ENCODE measurements at places on chromosomes 3 and 15.
A peak's percentile ranks its signal among the peaks of the same experiment; 100 is the strongest.

GRCh38 chr15:88395241-88395640 is 71.9 kb downstream of the MRPL46 start:
- no peak for DNase-seq

DNA sequence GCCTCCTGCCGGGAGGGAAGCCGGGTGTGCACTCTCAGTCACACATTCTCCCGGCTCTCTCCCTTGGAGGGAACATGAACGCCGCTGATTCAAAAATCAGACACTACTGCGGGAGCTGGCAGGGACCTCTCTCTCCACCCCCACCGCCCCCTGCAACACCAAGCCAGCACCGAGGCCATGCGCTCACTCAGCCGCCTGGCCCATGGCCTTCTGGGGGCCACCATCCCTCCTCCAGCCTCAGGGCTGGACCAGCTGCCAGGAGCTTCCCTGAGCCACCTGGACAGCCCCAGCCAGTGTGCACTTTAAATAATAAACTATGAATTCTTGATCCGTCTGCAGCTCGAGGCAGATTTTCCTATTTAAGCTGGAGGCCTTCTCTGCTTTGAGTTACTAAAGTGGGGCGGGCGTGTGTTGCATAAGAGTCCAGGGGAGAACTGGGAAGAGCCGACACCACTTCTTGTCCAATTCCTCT is 30.6 kb downstream of the ADAMTS17 start:
- DNase-seq: peak; percentile 31

DNA sequence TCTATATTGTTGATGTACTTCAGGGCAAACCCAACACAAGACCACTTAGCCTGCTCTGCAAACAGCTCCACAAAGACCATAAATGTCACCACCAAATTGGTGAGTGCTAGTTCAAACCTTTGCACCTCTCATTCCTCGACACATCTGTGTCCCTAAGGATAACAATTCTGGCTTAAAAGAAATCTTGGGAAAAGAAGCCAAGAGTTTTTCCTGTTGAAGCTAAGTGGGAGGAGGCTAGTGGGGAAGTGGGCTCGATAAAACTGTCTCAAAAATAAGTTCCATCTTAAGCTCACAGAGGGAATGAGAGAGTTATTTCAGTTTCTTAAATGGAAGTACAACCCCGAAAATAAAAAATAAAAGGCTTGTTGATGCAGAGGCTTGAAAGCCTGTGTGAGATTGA is 40.4 kb upstream of the PRICKLE2 start:
- no peak for DNase-seq

DNA sequence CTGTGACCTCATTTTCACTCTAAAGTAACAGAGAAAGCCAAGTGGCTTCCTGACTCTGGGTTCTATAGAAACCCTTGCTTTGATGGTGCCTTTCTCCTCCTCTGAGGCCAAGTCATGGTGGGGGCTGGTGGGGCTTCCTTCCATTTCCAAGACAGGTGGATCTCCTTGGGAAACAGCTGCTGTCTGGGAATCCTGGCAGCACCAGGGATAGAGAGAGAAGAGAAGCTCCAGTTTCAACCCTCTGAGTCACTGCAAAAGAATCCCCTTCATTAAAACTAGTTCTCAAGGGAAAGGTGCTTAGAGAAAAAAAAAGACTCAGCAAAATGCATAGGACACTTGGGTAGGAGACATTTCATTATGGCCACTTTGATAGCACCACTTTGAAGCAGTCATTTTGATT is 614.4 kb downstream of the FHIT start:
- no peak for DNase-seq

- no peak for DNase-seq
Observed at GRCh38 chr3:167487556-167487955, 13.7 kb upstream of the SERPINI2 start.

- no peak for DNase-seq
Observed at GRCh38 chr3:125200731-125201139, 11.8 kb downstream of the SLC12A8 start.

DNA sequence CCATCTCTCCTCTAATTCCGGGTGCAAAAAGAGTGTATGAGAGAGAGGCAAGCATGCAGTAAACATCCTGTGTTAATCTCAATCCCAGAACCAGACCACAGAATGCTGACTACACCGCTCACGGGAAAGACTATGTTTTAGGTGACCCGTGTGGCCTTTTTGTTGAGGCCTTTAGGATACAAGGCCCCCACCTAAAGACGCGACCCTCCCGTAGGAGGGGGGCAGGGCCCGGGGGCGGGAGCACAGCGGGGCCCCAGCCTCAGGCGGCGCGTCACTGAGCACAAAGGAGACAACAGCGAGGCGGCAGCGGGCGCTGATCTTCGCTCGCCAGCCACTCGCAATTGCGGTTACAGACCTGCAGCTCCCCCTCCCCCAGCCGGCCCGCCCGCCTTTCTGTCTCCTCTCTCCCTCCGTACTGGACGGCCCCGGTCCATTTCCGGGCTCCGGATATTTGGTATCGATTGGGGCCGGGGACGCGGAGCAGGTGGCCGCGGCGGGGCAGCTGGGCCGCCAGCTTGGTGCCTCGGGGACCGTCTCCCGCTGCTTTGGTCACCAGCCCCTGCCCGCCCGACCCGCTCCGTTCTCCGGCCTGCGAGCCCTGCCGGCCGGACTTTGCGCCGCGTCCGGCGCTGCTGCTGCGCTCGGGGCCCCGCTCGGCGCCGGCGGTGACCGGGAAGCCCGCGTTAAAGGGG is at the start of gene CCDC50:
Gene CCDC50, plus strand, starts transcription at position 433 of the 692 bp plus-strand sequence. CDS start 281 bp downstream, outside the sequence.
- DNase-seq: peak; percentile 86

DNA sequence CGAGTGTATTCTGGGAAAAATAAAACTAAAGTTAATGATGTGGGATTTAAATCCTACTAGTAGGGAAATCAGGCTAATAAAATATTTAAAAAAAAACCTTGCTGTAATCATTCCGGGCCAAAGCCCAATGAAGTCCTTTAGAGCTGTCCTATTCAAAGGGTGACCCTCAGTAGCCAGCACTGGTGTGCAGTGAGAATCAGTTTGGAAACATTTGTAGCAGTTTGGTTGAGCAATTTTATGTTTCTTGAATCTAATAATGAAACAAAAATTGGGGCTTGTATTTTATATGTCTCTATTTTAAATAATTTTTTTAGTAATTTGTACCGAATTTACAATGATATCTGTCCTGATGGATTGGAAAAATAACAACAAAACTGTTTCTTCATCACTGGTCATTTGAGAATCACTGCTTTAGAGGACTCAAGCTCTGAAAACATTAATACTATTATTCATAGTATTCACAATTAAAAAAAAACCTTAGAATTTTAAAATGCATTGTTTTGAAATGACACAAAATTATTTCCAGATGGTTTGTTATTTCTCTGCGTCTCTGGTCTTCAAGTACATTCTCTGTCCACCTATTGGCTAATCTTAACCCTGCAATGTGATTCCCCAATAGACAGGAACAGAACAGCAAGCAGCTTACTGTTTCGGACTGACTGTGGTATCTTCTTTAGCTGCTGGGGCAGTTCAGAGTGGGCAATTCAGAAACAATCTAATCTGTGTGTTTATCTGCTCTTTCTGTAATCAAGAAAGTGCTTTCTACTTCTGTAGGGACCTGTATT is 71.2 kb downstream of the OTOL1 start:
- peak; percentile 31 for DNase-seq

GRCh38 chr3:50617911-50618481 is 1.0 kb downstream of the MAPKAPK3 start:
- DNase-seq: no peak

- peak; percentile 90 for DNase-seq
Observed at GRCh38 chr15:48177766-48178647, at the start of gene MYEF2. MYEF2 (minus strand) TSS chr15:48178295; CDS start chr15:48178237, 58 bp downstream.

DNA sequence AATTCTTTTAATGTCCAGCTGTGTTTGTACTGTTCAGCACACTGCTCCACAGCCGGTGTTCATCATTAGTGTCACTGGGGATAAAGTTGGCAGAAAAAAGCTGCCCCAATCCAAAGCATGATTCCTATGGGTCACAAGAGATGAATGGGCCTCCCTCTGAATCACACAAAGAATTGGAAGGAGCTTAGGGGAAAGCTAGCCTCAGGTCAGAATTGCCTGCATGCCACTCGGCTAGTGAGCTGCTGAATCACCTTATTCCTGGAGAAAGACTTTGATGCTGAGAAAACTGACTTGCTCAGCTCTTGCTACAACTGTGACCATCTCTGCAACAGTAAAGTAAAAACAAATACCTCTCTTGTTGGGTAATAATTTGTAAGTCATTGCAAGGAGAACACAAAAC is 3.5 kb downstream of the CCK start:
- no peak for DNase-seq

GRCh38 chr15:27134481-27134880 is 163.5 kb downstream of the GABRG3 start:
- no peak for DNase-seq

DNA sequence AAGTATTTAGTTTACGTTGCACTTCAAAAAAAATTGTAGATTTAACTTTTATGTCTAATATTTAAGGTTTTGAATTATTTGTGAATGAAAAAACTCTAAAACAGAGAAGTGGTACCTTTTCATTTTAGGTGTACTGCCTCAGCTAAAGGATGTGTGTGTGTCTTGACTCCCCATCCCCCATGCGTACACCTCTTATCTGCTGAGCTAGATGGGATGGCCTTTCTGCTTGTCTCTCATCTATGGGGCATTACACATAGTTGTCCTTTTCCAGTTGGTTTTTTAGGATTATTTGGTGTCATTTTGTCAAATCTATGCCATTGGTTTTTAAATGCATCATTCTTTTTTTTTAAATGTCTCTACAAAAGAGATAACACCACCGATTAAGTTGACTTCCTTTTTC is 110.9 kb downstream of the FNDC3B start:
- no peak for DNase-seq

DNA sequence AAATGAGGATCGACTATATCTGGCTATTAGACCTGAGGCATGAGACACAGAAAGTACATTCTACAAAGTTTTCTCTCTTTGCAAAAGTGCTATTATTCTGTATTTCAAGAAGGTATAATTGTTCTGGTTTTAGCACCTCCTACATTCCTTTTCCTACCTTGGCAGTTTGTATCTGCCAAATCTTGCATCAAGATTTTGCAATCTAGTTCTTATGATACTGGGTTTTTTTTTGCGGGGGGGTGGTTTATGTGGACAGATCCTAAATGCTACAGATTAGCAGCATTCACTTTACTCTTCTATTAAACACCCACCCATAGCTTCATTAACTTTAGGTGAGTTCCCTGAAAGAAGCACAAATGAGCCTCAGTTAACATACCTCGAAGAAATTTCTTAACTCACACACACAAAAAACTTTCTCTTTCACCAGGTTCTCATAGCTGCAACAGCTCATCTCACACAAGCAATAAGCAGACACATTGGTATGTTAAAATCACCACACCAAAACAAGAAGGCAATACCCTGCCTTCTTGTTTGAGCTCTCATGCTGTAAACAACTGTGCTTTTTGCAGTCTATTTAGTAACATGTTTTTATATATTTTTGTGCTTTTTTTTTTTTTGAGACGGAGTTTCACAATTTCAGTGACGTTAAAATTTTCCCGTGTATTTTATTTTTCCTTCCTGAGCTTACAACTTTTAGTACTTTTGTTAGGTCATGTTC is 73.0 kb upstream of the VGLL4 start:
- DNase-seq: no peak

DNA sequence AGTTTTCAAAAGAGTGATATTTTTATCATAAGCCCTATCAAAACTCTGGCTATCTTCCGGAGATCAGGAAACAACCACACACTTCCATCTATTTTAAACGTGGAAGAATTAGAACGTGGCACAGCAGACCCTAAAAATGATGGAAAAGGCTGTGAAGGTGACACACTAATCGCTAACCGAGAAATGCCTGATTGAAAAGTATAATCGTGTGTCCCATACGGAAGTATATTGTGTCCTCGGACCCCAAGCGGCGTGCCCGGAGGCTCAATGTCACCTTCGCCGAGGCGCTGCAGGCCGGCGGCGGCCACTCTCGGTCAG is 642 bp downstream of the COX5A start:
- DNase-seq: no peak

- DNase-seq: no peak
Observed at GRCh38 chr15:35998663-35999602, 453.0 kb upstream of the DPH6 start.

DNA sequence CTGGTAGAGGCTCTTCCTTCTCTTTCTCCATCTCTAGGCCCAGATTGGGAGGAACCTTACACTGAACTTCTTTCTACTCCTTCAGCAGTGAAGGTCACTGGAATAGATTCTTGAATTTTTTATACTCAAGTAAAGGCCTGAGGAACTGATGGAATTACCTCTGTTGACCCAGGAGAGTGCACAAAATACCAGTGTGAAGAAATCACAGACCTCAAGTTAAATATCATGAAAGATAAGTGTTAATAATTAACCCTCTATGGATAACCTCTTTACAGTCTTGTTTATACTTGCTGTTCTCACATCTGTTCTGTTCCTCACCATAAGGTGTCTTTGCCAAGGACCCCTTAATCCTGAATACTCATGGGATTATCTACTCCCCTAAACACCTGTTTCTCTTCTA is 244.4 kb upstream of the STAC start:
- DNase-seq: no peak

DNA sequence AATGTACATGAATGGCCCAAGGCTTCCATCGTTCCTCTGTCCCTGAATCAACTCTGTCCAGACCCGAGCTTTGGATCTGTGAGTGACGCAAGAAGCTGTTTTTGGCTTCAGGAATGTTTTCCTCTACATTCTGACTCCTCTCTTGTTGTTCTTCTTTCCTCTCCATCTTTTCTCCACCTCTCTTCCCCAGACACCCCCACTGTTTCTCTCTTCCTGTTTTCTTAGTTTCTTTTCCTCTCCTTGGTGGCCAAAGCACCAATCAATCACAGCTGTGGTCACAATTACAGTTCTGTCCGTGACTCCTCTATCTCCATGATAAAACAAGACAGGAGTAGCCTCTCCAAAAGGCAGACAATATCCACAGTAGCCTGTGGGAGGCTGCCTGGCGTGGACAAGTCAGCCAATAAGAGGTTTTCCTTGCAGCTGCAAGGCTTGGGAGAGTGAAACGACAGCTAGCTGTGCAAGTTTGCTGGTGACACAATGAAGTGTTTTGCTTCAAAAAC is 4.9 kb upstream of the TMEM212 start:
- DNase-seq: no peak

- DNase-seq: peak; percentile 40
Observed at GRCh38 chr3:120438665-120439370, 12.0 kb downstream of the FSTL1 start.

DNA sequence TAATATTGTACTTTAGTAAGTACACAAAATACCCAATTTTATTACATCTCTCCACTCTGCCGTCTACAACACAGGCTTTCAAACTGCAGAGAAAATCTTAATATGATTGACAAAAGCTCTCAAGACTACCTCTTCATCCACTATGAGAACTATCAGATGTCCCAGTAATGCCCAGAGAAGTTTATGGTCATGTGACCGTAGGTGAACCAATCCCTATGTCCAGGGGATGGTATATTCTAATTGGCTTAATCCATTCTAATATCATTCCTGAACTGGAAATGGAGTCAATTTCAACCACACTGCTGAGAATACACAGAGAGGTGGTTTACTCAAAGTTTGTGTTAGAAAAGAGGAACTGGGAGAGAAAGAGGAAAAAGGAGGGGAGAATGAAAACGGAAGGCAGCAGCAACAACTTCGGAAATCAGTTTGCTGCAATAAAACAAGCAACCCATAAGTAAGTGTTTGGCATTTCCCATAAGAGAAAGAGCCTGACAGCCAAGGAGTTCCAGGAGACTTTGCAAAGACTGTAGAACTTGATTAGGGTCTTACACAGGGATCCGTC is 7.3 kb downstream of the SST start:
- DNase-seq: no peak

- no peak for DNase-seq
Observed at GRCh38 chr15:87648278-87648677, 608.3 kb downstream of the NTRK3 start.

GRCh38 chr3:58359621-58360020 is 26.9 kb downstream of the PXK start:
- no peak for DNase-seq

Data from WERI-Rb-1 (cell line).